ENCODE measurements at places on chromosomes 5 and 9.

- no peak for DNase-seq
Observed at GRCh38 chr5:107541400-107541799, 129.3 kb downstream of the EFNA5 start.

DNA sequence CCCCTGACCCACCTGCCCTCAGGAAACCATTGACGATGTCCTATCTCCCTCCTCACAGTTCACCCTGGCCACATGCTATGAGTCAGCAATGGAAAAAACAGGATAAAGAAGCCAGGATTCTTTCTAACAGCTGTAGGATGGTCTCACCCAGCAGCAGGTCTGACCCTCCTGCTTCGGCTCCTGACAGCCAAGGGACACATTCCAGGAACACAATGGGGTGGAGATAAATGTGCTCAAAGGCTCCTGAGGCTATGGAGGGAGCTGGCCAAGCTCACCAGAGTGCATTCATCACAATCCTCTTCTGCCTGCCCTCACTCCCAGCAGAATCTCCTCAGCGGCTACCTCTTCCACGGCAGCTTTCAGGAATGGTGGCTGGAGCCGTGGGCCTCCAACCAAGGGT lies 170.3 kb downstream of the PJA2 start:
- no peak for DNase-seq

DNA sequence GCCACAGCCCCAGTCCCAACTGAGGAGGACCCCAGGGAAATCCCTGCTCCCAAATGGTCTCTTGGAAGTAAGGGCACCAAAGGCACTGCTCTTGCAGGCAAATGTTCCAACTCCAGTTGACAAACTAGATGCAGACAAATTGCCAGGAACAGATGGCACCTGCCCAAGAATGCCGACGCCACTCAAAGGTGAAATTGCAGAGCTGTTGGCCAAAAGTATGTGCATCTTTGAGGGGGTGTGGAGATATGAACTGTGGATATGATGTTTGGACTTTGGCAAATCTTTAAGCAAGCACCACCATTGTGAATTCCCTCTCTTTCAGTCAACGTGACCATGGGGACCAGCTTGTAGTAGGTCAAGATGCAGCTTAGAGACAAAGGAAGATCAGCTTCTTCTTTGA lies 12.0 kb upstream of the CPLX2 start:
- no peak for DNase-seq

DNA sequence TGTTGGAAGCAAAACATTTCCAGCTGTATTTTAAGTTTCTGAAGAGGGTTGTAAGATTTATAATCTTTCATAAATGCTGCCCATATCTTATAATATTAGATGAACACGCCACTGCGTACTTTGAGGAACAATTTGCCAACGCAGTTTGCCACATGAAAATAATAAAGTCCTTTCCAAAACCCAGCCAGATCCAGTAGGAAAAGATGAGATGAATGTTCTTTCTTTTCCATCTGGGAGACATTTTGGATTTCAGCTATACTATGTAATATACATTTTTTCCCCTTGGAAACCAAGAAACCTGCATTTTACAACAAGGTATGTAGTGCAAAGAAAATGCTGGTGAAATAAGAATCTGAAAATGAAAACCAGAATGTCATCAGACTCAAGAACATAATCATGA lies 125.4 kb downstream of the NFIB start:
- DNase-seq, result no peak

- DNase-seq, result no peak
Observed at GRCh38 chr5:98796197-98796972, 22.9 kb downstream of the RGMB start.

- DNase-seq, result no peak
Observed at GRCh38 chr9:89567649-89568048, 37.2 kb upstream of the GADD45G start.

DNA sequence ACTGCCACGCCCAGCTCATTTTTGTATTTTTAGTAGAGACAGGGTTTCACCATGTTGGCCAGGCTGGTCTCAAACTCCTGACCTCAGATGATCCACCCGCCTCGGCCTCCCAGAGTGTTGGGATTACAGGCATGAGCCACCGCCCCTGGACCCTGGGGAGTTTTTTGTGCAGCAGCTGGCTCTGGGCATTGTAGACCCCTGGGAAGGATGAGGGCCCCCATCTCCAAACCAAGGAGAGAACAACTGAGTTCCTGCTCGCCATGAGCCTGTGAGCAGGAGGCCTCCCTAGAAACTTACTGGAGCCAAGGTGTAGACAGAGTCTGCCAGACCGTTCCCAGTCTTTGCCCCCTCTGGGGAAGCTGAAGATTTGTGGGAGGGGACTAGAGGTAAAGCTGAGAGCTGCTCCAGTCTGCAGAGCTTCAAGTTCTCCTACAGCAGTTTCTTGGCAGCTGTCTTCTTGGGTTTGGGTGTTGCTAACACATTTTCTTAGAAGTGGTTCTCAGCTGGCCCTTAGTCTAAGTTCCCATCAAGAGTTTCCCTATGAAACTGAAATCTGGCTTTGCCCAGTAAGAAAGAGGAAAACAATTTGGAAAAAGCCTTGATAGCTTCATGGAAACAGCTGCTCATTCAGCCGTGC lies 12.4 kb downstream of the NUDT2 start:
- no peak for DNase-seq

DNA sequence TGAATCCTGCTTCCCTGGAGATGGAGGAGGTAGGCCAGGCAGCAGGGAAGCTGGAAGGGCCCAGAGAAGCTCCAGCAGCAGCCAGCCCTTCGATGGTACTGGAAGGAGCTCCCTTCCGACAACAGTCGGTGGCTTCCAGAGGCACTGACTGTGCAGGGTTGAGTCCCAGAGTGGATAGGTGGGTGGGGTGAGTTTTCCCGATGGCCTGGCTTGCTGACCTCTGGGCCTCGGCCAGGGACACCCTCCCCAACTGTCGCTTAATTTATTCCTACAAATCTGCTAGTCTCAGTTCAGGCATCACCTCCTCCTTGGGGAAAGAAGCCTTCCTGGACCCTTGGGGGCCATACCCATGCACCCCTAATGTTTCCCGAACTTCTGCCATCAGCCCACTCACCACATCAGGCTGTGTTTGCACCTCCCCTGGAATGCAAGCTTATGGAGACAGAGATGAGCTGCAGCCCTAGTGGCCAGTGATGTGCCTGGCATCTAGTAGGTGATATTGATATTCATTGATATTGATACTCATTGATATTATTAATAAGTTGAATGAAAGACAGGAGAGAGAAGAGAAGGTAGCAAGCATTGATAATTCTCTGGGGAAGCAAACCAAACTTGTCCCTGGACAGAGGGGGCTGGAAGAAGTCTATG lies 104.6 kb upstream of the BOD1 start:
- no peak for DNase-seq

GRCh38 chr5:52767217-52767743 lies 20.4 kb upstream of the ITGA1 start:
- no peak for DNase-seq

- DNase-seq, result no peak
Observed at GRCh38 chr9:93869863-93870262, 85.3 kb downstream of the BARX1 start.

DNA sequence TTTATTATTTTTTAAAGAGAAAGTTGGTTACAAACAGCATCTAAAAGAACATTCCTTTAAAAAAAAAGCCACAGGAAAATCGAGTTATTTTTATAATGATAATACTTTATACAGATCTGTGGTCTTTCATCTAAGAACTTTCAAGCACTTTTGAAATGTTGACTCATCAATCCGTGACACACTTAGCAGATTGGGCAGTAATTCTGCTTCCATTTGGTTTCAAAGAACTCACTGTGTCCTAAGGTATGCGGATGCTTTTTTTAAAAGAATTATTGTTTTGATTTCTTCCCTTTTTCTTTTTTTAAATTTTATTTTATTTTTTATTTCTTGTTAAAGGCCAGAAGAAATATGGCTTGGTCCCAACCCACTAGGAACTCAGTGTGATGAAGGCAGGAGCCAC lies 147.8 kb downstream of the AOPEP start:
- no peak for DNase-seq

DNA sequence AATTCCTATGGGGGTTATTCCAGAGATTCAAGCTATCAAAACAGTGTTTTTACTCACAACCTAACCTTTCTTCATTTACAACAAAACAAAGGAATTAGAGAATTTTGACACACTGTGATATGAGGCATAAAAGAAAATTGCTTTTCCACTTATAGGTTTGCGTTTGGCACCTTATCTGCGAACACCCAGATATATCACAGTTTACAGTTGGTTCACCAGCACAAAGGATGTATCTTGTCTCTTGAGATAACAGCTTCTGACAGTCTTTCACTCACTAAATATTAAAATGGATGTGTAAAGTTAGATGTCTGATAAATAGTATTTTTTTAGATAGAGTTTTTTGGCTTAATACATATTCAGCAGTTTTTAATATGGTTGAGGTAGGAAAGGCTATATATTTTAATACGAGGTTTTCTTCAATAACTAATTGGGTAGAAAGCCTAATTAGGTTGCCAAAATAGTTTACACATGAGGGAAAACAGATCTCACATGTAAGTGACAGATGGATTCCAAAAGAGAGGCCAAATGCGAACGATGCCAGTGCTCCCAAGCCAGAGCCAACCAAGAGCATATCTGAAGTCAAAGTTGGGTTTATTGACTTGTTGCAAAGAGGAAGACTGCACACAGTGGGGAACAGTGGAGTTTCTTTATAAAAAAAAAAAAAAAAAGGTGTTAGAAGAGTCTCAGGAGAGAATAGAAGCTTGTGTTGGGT lies 1495.2 kb downstream of the MAT2B start:
- no peak for DNase-seq

DNA sequence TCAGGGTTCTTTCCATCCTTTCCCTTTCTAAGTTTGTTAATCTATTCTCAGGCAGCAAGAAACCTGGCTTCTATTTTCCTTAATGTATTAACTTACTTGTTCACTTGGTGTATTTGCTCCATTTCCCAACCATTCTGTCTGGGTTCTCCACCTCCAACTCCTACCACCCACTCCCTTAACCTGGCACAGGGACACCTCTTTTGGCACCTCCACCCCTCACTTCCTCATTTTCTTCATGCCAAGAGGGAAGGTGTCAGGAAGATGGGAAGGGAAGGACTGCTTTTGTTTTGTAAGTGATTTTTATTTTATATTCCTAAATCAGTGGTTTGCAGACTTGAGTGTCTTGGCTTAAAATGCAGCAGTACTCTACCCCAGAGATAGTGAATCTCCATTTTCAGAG lies 166.1 kb downstream of the TRIO start:
- no peak for DNase-seq

DNA sequence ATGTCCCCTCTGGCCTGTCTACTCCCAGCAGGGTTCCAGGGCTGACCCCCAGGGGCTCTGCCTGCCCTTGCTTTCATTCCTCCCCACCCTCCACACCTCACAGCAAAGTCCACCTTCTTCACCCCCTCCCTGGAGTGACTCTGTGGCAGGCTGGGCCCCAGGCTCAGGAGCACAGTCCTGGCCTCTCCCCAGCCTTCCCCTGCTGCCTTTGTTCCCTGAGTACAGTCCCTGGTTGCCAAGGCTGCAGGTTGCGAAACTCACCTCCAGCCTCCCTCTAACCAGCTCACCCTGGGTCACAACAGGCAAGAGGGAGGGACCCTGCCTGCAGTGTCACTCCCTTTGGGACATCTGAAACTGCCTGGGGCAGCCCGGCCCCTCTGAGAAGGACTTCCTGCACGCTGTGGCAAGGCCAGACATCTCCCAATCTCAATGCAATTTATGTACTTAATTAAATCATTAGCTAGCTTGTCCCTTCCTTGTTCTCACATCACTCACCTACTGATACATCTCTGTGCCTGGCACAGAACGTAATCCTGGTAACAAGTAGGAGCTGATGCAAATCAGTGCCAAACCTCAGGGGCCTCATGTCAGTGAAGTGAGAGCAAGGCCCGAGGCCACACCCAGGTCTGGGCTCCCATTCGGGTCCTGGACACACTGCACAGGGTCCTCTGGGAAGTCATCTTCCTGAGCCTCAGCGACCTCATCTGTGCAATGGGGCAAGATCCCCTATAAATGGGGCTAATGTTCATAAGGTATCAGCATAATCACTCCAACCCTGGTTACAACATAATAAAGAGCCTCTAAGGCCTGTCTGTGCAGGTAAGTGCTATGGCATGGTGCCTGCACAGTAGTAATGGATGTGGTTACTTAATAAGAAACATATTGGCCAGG lies 27.3 kb upstream of the TRIM14 start:
- no peak for DNase-seq

GRCh38 chr9:27054841-27055240 lies 49.4 kb upstream of the LRRC19 start:
- DNase-seq, result no peak

GRCh38 chr9:84212246-84212645 lies 128.3 kb downstream of the SLC28A3 start:
- DNase-seq, result no peak

DNA sequence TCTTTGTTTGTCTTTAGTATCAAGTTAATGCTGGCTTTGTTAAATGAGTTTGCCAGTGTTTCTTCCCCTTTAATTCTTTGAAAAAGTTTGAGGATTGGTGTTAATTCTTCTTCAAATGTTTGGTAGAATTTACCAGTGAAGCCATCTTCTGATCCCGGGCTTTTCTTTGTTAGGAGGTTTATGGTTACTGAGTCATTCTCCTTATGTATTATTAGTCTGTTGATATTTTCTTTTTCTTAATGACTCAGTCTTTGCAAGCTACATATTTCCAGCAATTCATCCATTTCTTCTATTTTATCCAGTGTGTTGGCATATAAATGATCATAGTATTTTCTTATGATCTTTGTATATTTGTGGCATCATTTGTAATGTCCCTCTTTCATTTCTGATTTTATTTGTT lies 74.5 kb upstream of the SPINK5 start:
- DNase-seq, result no peak

GRCh38 chr5:53930457-53930856 lies 370.0 kb downstream of the NDUFS4 start:
- no peak for DNase-seq

- no peak for DNase-seq
Observed at GRCh38 chr5:174084691-174085154, 39.2 kb downstream of the NSG2 start.

DNA sequence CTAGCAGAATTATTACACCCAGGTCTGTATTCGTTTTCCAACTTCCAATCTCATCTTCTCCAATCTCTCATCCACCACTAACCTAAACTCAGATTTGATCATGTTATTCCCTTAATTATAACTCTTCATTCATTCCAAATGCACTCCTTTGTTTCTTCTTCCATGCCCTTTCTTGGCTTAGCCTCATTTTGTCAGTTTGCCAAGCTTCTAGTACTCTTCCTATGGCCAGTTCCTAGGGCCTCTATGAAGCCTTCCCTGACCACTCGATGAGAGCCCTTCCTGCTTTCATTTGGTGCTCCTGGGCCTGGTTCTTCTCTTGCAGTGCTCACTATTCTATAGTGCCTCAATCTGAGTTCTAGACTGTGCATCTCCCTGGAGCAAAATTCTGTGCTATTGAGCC lies 5.8 kb downstream of the FAM219A start:
- no peak for DNase-seq

Measured in stimulated activated CD8-positive, alpha-beta memory T cell treated with anti-CD3 and anti-CD28 coated beads, Interleukin-7, amount 100 ng/mL, for 1 hour (primary cell).